ENCODE measurements at places on chromosomes 16 and 17.

GRCh38 chr17:41082626-41083025 lies 1.3 kb upstream of the KRTAP4-7 start:
- no peak for DNase-seq

GRCh38 chr17:56594320-56595107 lies 1.0 kb downstream of the NOG start:
- DNase-seq = no peak

DNA sequence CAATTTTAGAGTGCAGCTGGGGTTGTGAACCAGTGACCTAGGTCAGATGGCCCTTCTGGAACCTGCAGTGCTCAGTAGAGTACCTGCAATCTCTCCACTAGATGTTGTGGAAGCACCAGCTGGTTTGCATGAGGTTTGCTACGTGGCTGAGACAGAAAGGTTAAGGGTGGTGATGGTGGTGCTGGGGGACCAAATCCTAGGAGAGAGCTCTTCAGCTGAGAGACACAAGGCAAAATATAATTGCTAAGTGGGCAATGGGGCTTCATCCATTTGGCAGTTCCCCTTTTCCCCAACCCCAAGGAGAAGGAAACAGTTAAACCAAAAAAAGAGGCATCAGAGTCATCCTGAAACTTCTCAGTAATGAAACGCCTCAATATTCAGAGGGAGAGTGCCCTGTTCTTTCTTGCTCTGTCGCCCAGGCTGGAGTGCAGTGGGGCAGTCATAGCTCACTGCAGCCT lies 13.9 kb downstream of the ITPRIPL2 start:
- no peak for DNase-seq

- DNase-seq = peak; percentile 4
These were observed 24.0 kb downstream of the LIMD2 start for GRCh38 chr17:63675607-63676546.

DNA sequence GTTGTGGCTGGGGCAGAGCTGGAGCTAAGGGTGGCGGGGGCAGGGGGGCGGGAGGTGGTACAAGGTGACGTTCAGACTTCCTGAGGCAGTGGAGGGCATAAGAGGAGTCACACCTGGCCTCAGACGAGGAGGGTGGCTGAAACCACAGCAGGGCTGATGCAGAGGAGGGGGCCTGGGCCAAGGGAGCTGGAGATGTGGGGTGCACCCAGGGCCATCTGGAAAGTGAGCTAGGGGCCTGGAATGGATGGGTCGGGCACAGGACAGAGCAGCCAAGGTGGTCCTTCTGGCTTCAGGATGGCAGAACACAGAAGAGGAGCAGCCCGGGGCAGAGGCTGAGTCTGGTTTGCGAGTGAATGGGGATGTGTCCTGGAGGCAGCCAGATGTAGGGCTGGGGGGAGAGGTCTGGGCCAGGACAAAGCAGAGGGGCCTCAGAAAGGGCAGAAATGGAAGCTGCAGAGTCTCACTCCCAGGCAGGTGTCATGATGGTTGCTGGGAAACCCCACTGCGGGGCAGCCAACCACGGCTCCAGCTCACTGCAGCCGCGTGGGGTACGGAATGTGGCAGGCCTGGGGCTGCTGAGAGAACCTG lies 57.6 kb downstream of the PRMT7 start:
- DNase-seq = no peak

DNA sequence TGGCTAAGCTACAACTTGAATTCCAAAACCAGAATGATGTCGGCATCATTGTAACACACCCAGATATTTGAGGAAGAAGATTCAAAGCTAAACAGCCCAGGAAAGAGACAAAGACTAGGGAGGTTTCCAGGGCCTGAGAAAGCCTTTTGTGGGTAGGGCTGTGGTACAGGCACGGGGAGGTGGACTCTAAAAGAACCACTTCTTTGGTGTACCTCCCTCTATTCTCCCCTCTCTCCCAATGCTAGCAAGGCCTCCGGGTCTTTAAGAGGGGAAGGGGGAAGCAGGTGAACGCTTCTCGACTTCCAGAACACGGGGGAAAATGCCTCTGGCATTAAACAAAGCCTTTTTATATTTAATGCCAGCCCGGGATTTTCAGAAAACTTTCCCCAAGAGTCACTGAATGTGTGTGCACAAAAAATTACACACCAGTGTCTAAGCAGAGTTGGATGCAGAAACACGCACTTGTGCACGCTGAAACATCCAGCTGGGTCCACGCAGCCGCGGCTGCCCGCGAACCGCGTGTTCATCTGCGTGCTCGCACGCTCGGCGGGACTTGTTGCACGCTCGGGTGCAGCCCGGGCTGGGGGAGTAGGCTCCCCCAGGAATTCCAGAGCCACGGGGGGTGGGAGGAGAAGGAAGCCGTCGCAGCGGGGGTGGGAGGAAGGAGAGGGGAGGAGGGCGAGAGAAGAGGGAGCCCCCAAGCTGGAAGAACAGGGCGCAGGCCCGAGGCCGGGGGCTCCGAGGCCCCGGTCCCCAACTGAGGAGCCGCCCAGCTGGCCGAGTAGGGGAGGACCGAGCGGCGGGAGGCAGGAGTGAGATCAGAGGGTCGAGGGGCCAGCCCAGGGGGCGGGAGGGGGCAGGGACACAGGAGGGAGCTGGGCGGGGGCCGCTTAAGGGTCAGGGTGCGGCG lies 20.1 kb upstream of the ZNF423 start:
- DNase-seq = no peak

GRCh38 chr17:41892021-41892376 lies 26.8 kb downstream of the ACLY start:
- DNase-seq = no peak

DNA sequence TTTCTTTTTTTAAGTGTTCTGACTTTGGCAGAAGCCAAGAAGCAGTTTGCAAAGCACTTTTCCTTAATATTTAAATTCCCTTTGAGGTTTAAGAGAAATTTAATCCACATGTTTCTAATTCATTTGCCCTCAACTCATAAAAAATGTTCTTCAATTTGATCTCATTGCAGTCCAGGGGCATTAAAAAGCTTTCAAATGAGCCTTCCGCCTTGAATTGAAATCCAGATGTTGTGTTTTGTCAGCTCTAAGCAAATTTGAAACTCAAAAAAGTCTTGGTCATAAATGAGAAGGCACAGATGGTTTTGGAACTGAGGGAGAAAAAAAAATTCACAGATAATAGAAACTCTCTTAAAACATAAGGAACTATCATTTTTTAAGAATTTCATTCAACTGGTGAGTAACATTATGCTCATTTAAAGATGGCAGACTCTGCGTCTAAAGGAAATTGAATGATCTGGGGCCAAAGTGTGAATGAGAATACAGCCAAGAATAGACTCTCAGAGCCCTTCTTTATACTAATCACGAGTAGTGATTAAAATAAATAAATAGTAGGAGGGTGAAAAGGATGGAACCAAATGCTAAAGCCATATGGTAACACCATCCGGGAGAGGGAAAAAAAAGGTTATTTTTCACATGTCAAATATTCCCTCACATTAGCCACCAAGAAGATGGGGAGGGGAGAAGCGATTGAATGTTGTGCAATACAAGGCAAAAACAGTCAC lies 1304.7 kb downstream of the CDH8 start:
- no peak for DNase-seq

DNA sequence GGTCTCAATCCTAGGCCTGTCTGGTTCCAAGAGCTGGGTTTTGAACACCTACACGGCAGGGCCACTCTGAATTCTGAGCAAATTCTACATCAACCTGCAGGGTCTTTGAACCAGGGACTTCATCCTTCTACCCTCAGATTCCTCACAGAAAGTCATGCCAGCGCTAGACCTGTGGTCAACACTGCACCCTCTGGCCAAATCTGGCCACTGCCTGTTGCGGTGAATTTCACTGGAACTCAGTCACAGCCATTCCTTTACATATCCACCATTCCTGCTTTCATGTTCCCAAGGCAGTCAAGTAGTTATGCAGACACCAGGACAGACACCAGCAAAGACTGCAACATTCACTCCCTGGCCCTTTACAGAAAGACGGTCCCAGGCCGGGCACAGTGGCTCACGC lies 144.6 kb downstream of the C16orf95 start:
- DNase-seq = no peak

- DNase-seq = no peak
These were observed 213.3 kb upstream of the HS3ST4 start for GRCh38 chr16:25478476-25478875.

DNA sequence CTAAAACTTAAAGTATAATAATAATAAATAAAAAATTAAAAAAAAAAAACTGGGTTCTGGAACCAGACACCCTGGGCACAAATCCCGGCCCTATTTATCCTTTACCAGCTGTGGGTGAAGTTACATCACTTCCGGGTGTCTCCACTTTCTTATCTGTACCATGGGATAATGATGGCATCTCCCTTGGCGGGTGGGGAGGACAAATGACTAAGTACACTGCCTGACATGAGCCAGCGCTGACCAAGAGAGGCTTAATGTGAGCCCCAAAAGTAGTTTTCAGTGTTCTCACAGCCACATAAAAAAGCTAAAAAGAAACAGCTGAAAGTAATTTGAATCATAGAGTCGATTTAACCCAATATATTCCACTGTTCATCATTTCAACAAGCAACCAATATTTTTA lies 424.9 kb downstream of the SOX9 start:
- no peak for DNase-seq

DNA sequence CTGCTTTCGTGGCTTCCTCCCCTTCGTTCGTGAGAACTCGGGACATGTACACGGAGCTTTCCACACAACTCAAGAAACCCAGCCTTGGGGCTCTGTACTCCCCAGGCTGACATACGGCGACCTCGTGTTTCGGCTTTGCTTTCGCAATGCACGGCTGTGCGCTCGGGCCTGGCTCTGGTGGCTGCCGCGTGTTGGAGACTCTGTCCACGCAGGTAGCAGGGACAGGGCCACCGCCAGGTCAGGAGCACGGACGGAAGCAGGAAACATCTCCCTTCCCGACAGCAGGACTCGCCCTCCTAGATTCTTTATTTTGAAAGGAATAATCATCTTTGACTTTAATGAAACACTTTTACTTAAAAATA lies 17.3 kb downstream of the UTS2R start:
- no peak for DNase-seq

DNA sequence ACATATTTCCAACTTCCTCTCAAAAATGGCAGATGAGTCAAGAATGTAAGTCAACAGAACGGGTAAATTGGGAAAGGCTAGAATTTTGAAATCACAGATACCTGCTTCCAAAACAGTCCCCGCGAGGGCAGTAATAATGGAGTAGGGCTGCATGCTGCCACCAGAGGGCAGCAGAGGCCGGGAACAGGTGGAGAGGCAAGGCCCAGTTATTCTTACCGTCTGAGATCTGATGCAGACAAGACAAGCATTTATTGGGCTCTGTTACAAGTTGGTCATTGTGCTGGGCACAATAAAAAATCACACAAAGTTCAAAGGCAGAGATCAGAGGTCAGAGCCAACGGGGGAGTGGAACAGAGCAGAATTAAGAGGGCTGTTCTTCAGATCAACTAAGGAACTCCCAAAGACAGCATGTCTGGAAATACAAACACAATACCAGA lies 8.8 kb upstream of the MLKL start:
- no peak for DNase-seq

DNA sequence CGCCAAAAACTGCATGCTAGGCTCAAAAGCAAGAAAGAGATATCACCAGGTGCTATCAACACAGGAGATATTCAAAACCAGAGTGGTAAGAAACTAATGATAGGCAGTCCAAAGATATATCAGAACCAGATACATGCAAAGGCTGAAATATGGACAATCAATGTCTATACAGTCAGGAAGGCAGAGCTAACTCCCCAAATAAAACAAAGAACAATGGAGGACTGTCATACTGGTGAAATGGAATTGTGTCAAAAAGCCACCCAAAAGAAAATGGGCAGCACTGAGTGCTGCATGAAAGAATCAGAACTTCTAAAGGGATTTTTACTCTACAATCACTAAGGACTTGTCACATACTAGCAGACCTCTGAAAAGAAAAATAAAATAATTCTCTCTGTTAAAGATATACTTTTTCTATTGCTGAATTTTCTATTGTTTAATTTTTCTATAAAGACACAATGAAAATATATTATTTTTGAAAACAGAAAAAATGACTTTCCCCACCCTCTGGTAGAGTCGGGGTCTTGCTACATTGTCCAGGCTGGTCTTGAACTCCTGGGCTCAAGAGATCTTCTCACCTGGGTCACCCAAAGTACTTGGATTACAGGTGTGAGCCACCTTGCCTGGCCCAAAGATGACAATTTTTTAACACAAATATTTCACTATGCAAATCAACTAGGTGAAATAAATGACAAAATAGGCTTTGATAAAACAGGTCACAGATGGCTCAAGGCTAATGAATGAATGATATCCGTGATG lies 98.2 kb downstream of the USP32 start:
- DNase-seq = no peak

DNA sequence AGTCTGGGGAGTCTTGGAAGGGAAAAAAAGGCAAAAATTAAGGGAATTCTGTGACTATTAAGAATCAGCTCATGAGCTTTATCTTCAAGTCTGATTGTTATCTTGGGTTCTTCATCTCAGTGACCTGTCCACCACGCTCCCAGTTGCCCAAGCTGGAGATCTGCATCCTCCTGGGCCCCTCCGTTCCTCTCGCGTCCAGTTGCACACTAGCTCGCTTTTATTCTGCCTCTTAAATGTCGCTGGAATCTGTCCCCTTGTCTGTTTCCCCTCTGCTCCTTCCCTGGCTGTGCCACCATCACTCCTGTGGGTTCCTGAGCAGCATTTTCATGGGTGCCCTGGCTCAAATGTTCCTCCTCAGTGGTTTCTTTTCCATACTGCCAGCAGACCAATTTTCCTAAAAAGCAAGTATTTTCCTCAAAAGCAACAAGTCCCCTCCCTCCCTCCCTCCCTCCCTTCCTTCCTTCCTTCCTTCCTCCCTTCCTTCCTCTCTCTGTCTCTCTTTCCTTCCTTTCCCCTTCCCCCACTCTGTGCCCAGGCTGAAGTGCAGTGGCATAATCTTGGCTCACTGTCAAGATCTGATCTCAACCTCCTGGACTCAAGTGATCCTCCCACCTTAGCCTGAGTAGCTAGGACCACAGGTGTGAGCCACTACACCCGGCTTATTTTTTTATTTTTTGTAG lies 1.4 kb downstream of the ENDOV start:
- DNase-seq = no peak

DNA sequence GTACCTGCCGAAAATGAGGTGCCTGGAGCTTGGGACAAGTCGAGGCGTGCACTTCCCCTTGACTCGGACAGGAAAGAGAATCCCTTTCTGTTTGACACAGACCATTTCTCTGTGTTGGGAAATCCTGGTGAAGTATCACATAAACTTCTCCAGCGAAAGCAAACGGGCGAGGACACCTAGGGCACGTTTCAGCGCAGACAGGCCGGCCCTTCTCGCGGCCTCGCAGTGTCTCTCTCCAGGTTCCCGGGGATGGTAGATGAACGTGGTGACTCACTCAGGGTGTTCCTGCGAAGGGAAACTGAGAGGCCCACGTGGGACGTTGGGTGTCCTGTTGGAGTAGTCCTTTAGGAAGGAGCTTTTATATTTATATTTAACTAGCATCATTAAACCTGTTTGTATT lies 36.3 kb upstream of the ZNF750 start:
- DNase-seq = no peak
